Stimulated activated CD8-positive, alpha-beta memory T cell treated with anti-CD3 and anti-CD28 coated beads, Interleukin-7, amount 100 ng/mL, for 24 hours (primary cell): ENCODE measurements at places on chromosomes 16 and 17.

DNA sequence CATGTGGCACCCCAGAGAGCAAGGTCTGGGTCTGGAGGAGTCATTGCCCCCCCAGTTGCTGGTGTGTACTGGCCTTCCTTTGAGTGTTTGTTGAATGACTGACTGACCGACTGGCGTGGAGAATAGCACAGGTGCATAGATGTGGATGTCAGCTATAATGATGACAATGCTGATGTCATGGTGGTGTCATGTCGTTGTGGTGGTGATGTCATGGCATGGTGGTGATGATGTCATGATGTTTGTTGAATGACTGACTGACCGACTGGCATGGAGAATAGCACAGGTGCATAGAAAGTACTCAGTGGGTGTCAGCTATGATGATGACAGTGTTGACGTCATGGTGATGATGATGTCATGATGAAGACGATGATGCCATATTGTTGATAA is 22.1 kb downstream of the TMEM114 start:
- no peak for DNase-seq

- DNase-seq = no peak
Measured at GRCh38 chr16:88449267-88449561, 3.9 kb upstream of the ZFPM1 start.

DNA sequence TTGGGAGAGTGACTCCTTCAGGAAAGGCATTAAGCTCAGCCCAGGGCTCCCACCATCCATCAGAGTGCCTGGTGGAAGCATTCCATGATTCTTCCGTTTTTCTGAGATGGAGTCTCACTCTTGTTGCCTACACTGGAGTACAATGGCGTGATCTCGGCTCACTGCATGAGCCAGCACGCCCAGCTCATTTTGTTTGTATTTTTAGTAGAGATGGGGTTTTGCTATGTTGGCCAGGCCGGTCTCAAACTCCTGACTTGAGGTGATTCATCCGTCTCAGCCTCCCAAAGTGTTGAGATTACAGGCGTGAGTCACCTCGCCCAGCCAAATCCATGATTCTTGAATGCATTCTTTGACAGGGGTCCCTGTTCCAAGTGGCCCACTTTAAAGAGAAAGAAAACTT is 23.1 kb downstream of the MIS12 start:
- DNase-seq = no peak

GRCh38 chr16:63922560-63922959 is 1199.3 kb downstream of the CDH11 start:
- no peak for DNase-seq

DNA sequence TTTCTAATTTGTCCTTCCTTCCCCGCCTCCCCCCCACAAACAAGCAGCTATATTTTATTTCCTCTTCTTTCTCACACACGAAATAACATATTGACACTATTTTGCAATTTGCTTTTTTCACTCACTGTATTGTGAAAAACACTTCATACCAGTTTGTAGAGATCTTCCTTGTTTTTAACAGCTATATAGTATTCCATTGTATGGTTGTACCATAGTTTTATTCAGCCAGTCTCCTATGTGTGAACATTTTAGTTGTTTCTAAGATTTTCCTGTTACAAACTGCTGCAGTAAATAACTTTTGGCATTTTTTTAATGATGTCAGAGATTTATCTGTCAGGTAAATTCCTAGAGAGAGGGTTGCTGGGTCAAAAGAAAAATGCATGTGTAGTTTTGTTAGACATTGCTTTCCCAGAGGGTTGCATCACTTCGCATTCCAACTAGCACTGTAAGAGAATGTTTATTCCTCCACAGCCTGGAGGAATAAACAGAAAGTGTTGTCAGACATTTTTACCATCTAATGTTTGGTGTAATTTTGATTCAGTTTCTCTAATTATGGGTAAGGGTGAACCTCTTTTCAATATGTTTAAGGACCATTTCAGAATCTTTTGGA is 101.2 kb downstream of the MRTFB start:
- no peak for DNase-seq

GRCh38 chr17:70271200-70271599 is 101.9 kb downstream of the KCNJ2 start:
- DNase-seq = no peak

DNA sequence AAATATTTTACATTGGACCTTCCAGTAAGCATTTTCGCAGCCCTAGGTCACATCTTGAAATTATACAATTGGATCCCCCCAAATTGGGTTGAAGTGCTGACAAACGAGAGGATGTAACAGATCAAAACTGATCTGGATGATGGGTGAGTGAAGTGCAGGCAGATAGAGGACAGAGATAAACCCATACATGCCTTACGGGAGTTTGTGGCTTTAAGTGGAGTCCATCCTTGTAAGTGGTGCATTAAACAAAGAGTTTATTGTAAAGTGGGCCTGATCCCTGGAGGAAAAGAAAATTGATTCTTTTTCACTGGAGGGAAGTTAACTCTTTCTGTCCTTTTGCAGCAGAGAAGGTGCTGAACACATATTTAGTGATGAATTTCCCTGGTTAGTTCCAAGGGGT is 39.0 kb upstream of the KCNJ2 start:
- no peak for DNase-seq

DNA sequence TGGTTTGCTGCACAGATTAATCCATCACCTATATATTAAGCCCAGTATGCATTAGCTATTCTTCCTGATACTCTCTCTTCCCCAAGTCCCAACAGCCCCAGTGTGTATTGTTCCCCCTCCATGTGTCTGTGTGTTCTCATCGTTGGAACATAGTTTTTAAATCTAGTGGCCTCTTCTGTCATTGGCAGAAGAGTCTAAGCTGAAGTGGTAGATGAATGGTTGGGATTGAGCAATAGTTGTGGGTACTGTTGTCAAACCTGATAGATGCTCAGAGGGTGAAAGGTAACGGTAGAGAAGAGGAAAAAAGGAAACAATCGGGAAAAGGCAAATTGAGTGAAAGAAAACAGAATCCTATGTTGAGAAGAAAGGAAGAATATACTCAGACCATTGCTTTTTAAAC is 29.9 kb downstream of the MAP3K3 start:
- DNase-seq = no peak

DNA sequence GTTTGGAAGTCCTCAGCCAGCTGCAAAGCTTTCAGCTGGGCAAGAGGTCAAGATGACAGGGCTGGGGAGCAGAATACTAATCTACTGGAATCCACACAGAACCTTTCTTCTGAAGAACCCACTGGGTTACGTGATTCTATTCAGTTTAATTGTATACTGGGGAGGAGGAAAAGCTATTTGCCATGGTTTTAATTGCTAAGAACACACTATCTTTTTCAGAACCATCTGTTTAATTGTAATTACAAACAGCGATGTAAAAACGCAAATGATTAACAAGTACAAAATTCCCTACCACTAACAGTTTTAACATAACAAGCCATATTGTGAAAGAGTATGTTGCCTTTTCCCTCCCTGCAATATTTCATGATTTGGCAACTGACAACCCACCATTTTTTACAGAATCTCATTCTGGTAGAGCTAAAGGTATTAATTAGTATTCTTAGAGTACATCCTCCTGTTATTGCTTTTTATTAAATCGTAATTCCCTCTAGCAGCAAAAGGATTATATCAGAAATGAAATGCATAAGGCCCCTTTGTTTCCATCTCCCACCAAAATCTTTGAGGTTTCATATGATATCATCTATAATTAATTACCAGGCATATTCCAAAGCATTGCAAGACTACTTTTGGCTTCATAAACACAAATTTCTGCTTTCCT is 12.1 kb downstream of the HYDIN start:
- DNase-seq = no peak
